Left lung (tissue), 14 donors: ENCODE measurements at places on chromosomes 5 and 9.

DNA sequence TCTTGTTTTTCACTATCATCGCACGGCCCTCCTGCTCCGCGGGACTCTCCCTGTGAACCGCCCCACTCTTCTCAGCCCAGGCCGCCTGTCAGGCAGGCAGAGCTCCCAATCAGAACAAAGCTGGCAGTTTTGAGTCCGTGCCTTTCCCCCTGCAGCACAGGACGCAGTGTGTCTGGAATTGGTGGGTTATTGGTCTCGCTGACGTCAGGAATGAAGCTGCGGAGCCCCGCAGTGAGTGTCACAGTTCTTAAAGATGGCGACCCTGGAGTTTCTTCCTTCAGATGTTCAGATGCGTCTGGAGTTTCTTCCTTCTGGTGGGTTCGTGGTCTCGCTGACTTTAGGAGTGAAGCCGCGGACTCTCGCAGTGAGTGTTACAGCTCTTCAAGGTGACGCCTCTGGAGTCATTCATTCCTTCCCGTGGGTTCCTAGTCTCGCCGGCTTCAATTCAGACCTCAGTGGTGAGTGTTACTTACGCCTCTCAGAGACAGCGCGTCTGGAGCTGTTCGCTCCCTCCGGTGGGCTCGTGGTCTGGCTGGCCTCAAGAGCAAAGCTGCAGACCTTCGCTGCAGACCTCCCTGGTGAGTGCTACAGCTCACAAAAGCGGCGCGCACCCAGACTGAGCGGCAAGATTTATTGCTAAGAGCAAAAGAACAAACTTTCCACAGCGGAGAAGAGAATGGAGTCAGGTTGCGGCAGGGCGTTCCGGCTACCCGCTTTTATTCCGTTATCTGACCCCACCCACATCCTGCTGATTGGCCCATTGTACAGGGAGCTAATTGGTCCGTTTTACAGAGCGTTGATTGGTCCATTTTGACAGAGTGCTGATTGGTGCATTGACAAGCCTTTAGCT is 7.4 kb downstream of the ZDHHC11B start:
- peak; percentile 57 for DNase-seq

- no peak for DNase-seq
Measured at GRCh38 chr9:130453487-130453886, 8.7 kb downstream of the ASS1 start.

GRCh38 chr9:116539549-116539948 is 147.6 kb upstream of the TRIM32 start:
- no peak for DNase-seq

GRCh38 chr5:133675376-133676154 is 63.2 kb upstream of the FSTL4 start:
- no peak for DNase-seq

GRCh38 chr5:64939772-64940510 is 171.2 kb downstream of the CWC27 start:
- DNase-seq = peak; percentile 74

GRCh38 chr9:136308702-136309053 is 4.8 kb upstream of the CCDC187 start:
- no peak for DNase-seq

- DNase-seq = no peak
Measured at GRCh38 chr9:137302449-137303150, 529 bp upstream of the NRARP start.

DNA sequence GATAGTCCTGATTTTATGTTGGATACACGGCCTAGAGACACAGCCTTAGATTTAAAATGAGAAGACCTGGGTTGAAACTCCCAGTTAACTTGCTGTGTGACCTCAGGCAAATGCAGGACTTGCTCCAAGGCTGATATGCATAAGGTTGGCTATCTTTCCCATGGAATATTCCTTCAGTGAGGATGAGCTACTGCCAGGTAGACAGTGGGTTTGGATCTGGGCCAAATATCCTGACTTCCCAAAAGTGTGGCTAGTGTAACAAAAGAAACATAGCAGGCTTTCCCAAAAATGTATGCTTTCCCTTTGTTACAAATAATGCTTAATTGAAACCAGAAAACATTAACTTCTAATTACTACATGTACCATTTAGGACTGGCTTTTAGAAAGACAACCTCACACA is 697 bp upstream of the XPA start:
- no peak for DNase-seq

DNA sequence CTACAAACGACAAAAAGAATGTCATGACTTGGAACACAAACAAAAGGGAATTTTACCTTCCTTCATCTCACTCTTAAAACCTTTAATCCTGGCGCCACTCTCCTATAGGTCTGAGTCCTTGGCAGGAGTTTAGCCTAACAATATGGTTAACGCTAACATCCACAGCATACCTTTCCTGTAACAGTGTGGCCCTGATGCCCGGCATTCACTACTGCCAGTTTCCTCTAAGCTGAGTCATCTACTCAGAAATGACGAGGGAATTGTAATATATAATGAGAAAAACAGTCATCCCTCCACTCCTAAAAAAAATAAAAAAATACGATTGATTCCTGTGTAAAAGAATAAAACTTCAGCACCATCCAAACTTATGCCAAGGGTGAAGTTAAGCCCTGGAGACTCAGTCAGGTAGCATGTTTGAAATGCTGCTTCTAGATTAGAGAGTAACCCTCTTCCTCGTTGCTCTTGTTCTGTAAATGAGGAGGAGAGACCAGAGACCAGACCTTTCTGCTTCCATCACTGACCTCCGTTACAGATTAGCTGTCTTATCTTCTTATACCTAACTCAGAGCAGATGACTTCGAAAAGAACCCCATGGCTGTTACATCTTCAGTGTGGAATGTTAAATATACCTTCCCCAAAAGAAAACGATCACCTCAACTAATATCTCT is 37.4 kb downstream of the CCDC125 start:
- no peak for DNase-seq

GRCh38 chr9:20512636-20513035 is 109.7 kb downstream of the MLLT3 start:
- no peak for DNase-seq

DNA sequence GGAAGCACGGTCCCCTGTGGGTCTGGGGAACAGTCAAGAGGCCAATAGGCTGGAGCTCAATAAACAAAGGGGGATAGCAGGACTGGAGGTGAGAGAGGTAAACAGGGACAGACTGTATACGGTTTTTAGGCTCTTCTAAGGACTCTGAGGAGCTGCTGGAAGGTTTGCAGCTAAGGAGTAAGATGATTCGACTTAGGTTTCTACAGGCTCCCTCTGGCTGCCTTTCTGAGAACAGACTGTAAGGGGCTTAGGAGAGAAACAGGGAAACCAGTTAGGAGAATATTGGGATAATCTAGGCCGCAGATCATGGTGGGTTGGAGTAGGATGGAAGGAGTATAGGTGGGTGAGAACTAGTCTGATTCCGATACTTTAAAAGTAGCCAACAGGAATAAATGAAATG is 10.4 kb downstream of the CDK5RAP2 start:
- no peak for DNase-seq

DNA sequence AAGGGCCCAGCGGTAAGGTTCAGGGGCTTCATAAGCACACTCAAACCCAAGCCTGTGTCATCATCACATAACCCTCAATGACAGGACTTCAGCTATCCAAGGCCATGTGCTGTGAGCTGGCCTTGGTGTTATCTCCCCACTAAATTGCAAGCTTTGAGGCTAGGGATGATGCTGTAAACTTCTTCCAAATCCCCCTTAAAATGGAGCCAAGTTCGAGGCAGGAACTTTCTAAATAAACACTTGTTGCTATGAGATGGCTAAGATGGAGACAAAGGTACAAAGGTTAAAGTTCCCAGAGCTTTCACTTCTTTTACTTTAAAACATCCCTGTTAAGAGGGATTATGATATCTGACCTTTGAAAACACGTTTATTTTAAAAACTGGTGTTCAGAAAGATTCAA is 123.6 kb downstream of the MYO10 start:
- DNase-seq = no peak

GRCh38 chr5:39213447-39214207 is 5.7 kb downstream of the FYB1 start:
- DNase-seq = no peak

- DNase-seq = no peak
Measured at GRCh38 chr9:94623253-94623652, 16.1 kb downstream of the FBP1 start.

DNA sequence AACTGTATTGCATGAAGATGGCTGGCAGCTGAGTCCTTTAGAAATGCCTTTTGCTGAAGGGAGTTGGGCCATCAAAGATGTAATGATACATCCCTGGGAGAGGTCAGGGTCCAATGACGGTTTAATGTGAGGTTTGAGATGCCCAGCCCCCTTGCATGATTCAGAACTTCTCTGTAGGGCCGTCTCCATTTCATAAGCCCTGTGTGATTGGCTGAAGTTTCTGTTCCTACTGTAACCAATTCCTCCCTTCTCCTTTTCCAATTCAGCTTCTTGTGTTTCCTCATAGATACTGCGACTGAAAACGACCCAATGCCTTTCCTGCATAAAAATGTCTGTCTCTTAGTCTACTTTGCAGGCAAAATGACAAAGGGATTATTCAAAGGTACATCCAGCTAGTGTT is 47.9 kb upstream of the ST8SIA4 start:
- no peak for DNase-seq

DNA sequence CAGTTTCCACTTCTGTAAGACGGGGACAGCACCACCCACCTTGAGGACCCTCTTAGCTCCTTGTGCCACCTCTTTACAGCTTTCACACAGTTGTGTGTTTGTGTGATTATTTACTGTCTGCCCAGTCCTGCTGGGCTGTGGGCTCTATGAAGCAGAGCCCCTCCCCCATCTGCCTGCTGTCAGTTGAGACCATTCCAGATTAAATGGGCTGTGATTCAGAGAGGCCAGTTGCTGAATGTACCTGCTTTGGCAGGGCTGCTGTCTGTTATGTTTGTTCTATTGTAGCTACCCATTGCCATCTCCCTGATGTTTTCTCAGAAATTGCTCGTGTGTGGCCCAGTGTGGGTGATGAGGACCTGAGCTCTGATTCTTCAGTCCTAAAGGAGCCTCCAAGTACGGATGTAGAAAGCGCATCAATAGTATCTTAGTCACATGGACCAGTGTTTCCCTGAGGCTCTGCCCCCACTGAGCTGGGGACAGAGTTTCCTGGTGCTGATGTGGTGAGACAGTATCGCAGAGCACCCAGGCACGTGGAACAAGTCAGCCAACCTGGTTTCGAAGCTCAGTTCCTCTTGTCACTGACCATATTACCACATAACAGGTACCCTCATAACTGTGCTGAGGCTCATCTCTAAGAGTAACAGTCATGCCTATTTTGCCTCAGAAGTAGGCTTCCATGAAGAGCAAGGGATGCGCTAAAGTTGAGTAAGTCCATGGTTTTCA is 3.7 kb downstream of the ANGPTL2 start:
- DNase-seq = no peak

GRCh38 chr9:37566716-37567115 is 9.5 kb downstream of the FBXO10 start:
- no peak for DNase-seq

DNA sequence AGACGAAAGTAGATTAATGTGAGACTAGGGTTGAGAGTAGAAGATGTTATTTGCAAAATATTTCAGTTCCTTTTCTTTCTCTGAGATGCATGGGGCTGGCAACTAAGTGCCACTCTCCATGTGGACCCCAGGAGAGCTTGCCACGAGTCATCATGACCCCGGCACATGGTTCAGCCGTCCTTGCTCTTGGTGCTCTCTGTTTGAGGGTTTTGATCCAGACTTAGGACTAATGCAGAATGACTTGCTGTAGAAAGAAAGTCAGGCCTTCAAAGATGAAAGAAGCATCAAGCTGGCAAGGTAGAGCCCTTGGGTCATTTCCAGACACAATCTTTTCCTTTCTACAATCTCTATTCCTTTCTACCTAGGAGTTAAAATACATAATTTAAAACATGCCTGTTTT is 84.7 kb downstream of the RASGRF2 start:
- no peak for DNase-seq

- no peak for DNase-seq
Measured at GRCh38 chr9:69232135-69232534, 58.1 kb downstream of the TJP2 start.

DNA sequence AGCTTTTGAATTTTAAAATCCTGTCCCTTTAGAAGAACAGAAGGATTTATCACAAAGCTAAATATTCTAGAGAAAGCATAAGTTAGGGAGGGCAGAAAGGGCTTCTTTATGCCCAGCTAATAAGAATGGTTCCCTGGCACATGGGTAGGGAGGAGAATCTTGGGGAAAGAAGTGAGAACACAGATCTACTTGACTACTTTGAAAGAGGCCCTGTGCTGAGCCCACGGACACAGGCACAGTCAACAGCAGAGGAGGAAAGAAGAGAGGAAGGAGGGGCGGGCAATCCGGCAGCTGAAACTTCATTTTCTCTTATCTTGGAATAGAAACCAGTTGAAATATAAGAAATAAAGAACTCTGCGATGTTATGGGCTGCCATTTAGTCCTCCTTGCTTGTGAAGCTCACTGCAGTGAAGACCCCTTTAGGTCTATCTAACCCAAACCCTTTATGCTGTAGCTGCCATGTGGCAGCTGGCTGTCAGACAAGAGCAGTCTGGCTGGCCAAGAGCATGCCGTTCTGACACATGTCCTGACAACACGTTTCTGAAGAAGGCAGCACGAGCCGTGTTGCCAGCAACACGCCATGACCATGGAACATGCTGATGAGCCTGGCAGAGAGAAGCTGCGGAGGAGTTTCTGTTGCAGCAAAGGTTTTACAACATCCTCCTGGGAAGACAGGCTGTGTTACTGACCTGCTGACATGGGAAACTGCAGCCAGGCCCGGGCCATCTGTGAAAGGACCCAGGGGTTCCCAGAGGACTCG is 34.2 kb downstream of the ABLIM3 start:
- no peak for DNase-seq

DNA sequence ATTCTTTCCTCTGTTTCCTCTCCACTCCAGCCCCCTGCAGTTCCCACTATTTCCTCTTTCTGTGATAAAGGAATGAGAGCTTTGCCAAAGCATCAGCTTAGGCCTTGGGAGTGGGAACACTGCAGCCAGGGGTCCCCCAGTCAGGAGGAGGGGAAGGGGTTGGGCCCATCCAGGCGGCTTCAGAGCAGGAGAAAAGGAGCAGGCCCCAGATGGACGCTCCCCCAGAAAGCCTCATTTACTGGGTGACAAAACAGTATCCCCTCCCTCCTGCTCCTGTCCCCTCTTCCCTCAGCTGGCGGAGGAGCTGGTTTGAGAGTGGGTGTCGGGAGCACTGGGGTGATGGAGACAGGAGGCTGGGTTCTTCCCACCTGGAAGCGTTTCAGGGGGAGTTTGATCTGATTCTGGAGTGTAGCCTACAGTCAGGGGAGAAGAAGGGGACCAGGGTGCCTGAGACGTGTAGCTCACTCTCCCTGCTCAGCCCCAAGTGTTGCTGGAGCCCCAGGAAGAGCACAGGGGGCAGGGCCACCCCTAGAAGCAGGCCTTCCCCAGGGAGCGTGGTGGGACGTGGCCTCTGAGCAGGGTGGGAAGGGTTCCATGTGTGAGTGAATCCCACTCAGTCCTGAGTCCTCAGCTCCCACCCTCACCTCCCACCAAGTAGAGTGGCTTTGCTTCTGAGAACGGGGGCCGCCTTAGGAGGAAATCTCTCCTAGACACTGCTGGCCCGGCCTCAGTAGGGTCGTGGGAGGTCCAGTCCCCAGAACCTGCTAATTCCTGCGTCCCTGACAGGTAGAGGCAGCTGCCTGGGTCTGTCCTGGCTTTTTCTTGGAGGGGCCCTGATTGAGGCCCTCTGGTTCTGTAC is 173.1 kb downstream of the CACNA1B start:
- no peak for DNase-seq

GRCh38 chr5:140342896-140343295 is 3.5 kb downstream of the HBEGF start:
- DNase-seq = no peak
